ENCODE measurements at places on chromosomes 5 and 9. TPM values are rescaled to one million over a fixed set of nuclear protein-coding genes. Genes with fewer than 3 reads are reported as not detected.
A peak's percentile ranks its signal among the peaks of the same experiment; 100 is the strongest.

Gene CRHBP
- 0.76 TPM for polyA plus RNA-seq

DNA sequence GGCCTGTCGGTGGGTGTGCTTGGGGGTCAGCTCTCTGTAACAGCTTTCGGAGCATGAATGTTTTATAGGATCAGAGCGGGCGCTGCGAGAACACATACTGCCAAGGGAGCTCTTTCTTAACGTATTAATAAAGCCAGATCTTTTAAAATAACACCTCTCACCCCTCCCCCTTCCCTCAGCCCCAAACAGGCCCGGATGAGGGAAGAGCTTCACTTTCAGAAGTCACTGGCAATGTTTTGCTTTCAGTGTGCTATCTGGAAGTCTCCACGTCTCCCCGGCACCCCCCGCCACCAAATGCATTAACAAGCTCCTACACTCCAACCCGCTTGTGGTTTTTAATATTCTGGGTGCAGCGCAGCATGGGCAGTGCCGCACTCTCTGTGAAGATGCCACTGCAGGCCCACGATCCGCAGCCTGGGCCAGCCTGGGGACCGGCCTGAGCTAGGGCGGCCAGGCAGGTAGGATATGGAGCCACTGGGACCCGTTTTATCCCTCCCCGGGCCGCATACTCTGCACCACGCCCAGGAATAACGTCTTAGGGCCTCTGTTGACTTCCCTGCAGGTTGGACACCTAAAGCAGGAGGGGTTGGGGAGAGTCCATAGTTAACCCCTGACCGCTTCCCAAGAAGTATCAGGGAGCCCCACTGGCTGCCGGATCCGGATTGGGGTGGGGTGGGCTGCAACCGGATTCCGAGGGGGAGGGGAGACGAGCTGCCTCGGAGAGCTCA, 12.6 kb downstream of the NR2F1 start:
- no peak for DNase-seq

Gene LCN2
- 0.93 TPM for polyA plus RNA-seq

DNA sequence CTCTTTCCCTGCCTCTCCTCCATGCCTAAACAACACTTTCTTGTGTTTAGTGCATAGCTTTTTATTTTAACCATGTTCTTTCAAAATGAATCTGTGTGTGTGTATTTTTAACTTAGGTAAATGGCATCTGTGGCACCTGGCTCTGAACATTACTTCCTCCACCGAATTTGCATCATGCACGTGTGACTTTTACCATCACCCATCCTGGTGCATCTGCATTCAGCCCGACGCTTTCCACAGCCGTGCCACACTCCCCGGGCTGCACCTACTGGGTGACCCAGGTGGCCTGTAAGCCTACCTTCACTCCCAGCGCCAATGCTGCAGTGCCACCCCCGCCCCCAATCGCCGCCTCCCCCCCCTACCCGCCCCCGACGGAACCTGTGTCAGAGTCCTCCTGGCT, 12.7 kb upstream of the FCN1 start:
- DNase-seq, result no peak

Gene INSL4
- not detected for polyA plus RNA-seq

- DNase-seq, result no peak
Measured at GRCh38 chr5:123452401-123452800, 29.2 kb upstream of the CEP120 start.

Gene PHF24
- polyA plus RNA-seq, result 1.6 TPM

GRCh38 chr9:97293207-97293721, 14.2 kb upstream of the CCDC180 start:
- DNase-seq, result peak; percentile 55

DNA sequence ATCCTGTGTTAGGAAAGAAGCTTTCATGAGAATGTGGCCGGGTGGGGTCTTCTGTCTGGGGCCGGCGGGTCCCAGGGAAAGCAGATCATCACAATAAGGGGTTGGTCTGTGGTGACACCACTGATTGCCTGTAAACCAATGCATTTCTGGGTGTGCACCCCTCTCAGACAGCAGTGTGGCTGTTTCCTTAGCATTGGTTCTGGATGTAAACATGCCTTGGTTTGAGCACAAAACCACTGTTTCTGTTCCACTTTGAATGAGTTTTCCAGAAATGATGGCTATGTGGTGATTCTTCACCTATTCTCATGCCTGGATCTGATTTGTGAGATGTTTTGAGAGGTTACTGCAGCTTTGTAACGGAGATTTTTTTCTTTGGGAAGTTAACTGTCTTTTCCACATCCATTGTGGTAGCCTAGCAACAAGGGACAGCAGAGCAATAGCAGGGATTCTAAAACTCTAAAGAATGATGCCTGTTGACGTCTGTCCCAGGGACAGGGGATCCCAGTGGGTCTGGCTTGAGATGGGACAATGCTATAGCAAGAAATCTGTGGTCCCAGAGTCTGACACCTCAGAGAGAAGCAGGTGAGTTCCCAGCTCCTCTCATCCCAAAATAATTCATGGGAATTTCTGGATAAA, at the start of gene CCDC192:
Gene CCDC192, plus strand, starts transcription at position 466 of the 636 bp plus-strand sequence. Its CDS starts 55 bp downstream, at position 521.
- no peak for DNase-seq

DNA sequence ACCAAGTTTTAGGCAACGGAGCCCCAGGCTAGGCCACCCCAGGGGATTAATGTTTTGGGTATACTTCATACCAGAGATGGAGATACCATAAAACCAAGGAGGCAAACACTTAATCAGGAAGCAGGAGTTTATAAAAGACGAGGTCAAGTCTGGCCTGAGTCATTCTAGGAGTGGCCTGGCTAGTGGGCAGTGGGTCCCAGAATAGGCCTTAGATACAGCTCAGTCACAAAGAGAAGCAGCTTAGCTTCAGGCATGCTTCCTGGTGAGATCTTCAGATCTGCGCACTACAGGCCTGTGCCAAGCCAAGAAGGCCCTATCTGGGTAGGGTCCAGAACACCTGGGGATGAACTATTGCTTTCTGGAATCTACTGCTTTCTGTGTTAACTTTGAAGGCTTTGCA, 20.6 kb upstream of the NR5A1 start:
- no peak for DNase-seq

DNA sequence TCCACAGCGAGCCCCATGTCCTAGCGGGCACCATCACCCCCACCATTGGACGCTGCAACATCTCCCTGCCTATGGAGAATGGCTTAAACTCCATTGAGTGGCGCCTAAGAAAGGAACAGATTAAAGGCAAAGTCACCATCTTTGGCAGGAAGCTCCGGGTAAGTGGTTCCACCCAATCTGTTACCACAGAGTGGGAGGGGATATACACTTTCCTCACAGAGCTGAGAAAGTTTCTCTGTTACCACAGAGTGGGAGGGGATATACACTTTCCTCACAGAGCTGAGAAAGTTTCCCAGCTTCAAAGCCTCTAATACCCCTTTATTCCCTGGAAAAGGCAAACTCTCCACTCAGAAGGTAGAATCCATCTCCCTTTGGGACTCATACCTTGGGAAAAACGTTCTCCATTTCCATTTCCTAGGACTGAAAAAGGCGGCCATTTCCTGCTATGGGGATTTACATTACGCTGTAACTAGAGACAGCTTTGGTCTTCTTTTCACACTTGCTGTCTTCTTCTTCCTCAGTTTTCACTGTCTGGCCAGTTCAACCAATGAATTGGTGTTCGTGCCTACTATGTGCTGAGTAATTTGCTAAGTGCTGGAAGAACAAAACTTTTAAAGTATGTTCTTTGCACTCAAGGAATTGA, 63.4 kb upstream of the WWC1 start:
- no peak for DNase-seq

Gene CDKN2B
- 21.7 TPM for polyA plus RNA-seq

DNA sequence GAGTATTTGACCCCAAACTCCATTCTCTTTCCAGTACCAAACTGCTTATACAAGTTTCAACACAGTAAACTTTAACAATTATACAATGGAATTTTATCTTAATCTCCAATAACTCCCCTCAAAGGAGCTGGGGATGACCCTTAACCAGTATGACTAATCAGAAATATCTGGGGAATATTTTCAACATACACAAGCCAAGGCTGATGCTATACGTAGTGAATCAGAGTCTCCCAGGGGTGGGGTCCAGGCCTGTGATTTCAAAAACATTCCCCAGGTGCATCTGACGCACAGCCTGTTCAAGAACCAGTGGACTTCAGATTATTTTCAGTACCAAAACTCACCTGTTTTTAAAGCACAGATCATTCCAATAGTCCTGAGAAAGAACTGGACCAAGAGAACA, 11.8 kb upstream of the SEMA5A start:
- peak; percentile 58 for DNase-seq

GRCh38 chr9:82475584-82476301, 487.2 kb downstream of the SPATA31D1 start:
- peak; percentile 18 for DNase-seq

DNA sequence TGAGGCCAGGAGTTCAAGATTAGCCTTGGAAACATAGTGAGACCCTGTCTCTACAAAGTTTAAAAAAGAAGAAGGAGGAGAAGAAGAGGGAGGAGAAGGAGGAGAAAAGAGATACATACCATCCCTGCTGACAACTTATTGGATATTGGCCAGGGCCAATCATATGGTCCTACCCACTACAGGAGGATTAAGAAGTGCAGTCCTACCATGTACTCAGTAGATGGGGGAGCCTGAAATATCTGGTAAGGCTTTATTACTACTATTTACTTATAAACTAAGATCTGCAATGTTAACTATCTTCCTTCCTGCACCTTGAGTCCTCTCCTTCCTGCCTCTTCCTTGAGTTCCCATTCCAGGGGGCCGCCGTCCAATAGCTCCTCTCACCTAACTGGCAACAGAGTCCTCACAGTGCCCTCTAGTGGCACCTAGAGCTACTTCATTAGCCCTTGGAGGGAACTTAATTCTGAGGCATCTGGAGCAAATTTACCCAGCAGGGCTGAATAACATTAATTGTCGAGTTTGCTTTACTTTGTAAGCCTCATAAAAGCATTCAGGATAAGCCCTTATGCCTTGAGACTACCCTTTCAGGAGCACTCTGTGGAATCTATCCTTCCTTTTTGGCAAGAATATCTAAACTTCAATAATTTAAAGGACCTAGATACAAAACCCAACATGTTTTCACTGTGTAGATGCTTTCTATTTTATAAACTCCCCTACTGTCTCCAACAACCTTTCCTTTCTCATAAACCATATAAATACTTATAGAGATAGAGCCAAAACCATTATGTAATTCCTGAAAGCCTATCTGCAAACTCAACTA, 39.1 kb upstream of the RANBP6 start:
- peak; percentile 49 for DNase-seq

Gene SLC28A3
- polyA plus RNA-seq, result 0.81 TPM

Gene GRXCR2
- 0.03 TPM for polyA plus RNA-seq

DNA sequence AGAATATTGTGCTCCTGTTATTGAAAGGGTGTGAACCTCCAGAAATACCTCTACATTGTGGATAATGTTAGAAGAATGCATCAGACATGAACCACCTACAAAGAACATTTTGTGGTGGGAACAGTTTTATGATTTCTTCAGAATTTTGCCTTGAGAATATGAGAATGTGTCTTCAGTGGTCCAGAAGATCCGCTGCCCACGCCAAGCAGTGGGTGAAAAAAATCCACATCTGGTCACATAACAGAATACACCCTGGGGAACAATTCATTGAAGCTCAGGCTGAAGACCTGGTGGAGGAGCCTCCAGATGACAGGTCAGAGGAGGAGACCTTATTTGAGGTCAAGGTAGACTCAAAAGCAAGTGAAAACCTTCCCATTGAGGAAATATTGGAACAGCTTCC, 69.1 kb downstream of the DEPDC1B start:
- DNase-seq, result no peak

GRCh38 chr9:98096091-98096490, 22.9 kb downstream of the TRIM14 start:
- no peak for DNase-seq

GRCh38 chr5:1128977-1129710, 17.3 kb upstream of the SLC12A7 start:
- DNase-seq, result no peak

GRCh38 chr9:744790-745484, 96.6 kb upstream of the DMRT1 start:
- no peak for DNase-seq

DNA sequence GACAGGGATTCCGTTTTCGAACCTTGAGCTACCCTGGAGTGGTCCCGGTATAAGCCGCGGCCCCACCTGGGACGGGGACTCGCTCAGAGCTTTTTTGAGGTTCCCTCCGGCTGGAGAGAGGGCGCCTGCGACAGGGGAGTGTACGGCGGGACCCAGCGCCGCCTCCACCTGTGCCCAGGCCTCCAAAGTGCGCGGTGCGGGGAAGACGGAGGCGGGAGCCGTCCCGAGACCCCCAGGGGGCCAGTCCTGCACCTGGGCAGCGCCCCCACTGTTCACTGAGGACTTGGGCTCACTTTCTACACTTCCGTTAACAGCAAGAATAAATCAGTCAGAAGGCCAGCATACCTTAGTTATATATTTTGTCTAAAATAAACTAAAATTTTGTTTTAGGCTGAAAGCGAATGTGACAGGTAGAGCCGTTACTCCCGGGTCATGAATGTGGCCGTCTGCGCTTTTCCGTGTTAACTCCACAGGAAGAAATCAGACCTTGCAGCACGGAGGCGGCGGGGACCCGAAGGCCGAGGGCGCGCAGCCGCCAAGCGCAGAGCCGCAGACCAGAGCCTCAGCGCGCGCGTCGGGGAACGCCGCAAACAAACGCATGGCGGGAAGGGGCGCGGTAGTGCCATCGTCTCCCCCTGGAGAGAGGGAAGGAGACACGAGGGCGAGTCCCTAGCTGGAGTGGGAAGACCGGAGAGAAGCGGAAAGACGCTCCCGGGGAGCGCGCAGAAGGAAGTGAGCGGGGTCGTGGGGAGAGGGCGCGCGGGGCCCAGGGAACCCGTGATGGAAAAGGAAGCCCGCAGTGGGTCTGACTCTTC, 14.1 kb downstream of the TRIM7 start:
- DNase-seq, result peak; percentile 39

Gene CCDC192
- 0.39 TPM for polyA plus RNA-seq

- DNase-seq, result no peak
Measured at GRCh38 chr5:93358176-93358575, 222.8 kb downstream of the NR2F1-AS1 start.

Gene SYK
- 27.3 TPM for polyA plus RNA-seq

Gene C9orf152
- polyA plus RNA-seq, result 7.6 TPM

Gene TRIO
- polyA plus RNA-seq, result 66.6 TPM

DNA sequence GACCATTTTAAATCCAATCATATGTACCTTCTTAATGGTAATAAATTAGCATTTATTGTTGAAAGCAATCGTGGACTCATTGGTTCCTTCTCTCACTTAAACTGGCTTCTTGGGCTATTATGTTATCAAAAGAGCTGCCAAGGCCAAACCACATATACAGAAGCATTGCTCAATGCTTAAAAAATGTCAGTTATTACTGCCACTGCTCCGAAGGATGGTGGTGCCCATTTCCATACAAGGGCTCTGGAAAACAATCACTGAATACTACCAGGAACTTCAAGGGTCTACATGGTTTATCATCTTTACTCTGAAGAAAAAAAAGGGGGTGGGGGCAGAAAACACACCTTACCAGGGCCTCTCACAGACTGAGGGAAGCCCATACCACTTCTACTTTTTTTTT, 104.3 kb downstream of the GNAQ start:
- DNase-seq, result no peak

- DNase-seq, result peak; percentile 11
Measured at GRCh38 chr9:81693671-81694378, 4.5 kb upstream of the TLE1 start.

GRCh38 chr9:83432104-83432627, 106.0 kb downstream of the FRMD3 start:
- no peak for DNase-seq
